ENCODE measurements at places on chromosomes 5 and 9.

DNA sequence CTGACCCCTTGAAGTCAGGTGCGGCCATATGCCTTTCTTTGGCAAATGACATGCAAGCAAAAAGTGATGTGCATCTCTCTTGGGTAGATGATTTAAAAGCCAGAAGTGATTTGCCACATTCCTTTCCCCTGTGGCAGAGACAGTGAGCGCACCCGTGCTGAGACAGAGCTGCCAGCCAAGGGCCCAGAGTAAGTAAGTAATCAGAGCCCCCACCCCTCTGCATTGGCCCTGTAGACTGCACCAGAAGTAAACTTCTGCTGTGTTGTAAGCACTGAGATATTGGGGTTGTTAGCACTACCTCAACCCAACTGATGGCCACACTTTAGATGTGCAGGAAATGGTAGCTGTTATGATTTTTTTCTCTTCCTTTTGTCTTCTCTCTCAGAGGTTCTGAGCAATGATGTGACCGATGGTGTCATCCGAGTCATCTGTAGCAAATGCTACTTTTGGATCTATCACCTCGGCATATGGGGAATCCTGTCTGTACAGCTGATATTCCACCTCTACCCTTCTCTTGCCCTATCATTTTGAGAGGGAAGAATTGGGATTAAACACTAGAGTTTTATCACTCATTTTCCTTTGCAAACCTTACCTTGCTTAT is 58.0 kb downstream of the DOCK2 start:
- DNase-seq, result no peak

- no peak for DNase-seq
Measured at GRCh38 chr5:26610577-26610976, 427.8 kb downstream of the CDH9 start.

DNA sequence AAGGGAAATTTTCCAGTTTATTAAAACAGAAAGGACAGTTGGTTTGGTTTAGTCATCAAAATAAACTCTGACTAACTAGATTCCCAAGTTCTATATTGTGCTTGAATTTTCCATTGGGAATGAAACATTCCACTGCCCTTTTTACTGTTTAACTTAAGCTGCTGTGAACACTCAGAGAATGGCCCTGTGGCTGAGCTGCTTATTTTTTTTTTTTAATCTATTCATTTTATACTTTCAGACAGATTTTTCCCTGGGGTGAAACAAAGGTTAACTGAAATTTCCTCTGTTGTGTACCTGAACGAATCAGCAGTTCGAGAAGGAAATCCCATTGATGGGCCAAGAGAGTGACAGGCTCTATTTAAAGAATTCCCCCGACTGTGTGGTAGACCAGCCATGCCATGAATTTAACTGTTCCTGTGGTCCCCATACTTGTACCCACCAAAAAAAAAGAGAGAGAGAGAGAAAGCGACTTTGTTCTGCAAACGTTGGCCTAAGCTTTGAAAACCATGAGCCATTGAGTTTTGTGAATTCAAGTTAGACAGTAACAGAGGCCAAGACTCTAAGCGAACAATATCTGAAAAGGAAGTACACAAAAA is 138.7 kb upstream of the GRHPR start:
- no peak for DNase-seq

DNA sequence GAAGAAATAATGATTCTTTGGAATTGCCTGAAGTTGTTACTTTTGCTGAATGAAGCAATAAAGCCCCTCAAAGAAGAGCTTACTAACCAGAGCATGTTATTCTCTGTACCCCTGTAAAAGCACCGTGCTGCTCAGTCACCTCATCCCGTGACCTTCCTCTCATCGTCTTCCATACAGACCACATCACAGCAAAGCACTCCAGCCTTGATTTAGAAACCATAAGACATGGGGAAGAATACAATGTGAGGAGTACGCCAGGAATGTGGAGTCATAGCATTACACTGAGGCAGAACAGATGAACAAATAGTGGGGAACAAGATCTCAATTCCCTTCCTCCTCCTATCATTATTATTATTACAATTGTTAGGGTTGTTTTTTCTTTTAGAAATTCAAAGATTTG is 49.1 kb downstream of the ERAP1 start:
- no peak for DNase-seq
